ENCODE measurements at places on chromosomes 3 and 15.

DNA sequence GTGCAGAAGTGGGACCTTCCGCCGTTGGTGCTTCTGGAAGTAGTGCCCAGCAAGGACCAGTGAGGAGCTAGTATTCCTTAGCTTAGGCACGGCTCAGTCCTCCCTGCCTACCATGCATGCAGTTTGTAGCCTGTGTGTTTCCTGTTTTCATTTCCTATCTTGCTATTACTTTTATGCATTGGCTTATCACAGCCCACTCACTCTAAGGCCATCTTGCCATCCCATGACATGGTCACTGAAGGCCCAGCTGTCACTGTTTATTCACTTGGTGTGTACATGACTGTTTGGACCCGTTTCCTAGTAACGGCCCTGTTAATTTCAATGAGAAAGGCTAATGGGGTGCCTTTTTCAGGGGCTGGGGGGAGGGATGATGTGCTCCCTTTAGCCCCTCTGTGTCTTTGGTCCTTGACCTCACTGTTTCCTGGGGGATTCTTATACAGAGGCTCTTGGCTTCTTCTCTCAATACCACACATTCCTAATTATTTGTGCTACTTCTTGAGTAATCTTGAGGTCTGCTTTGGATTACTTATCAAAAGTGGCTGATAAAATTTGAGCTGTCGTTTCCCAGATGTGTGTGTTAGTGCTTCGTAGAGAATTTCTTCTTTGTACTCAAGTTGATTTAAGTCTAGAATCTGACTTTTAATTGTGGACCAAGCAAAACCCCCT is 24.5 kb upstream of the TRAK1 start:
- no peak for DNase-seq

GRCh38 chr3:89957451-89957850 is 850.0 kb downstream of the EPHA3 start:
- no peak for DNase-seq

GRCh38 chr3:37580237-37580636 is 281.4 kb upstream of the CTDSPL start:
- no peak for DNase-seq

- DNase-seq: no peak
Observed at GRCh38 chr3:47849699-47850563, 47.0 kb downstream of the DHX30 start.

DNA sequence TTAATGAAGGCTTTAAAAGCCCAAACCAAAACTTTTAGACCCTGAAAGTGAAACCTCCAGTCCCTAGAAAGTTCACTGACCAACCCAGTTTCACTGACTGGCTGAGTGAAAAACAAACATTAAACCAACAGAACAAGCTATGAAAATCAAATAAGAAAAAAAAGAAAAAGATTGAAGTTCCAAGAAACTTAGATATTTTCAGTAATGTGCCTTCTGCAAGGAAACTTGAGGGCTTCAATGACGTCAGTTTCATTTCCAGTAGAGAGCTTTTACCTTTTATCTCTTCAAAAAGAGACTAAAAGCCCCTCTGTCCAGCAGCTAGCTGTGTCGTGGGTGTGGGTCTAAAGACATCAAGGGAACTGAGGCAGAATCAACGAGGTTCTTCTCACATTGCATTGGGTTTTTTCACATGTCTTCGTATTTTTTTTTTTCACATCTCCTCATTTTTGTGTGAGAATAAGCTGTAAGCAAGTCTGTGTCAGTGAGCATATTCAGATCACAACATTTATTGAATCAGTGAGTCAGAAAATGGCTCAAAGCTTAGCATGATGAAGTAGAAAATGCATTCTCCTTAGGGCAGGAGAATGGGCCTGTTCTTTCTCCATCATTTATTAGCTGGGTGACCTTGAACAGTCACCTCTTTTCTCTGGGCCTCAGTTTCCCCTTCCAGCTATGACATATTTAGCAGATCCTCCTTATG is 54.8 kb upstream of the BCL6 start:
- DNase-seq: peak; percentile 64

GRCh38 chr15:29433507-29434248 is 164.1 kb upstream of the NSMCE3 start:
- no peak for DNase-seq

DNA sequence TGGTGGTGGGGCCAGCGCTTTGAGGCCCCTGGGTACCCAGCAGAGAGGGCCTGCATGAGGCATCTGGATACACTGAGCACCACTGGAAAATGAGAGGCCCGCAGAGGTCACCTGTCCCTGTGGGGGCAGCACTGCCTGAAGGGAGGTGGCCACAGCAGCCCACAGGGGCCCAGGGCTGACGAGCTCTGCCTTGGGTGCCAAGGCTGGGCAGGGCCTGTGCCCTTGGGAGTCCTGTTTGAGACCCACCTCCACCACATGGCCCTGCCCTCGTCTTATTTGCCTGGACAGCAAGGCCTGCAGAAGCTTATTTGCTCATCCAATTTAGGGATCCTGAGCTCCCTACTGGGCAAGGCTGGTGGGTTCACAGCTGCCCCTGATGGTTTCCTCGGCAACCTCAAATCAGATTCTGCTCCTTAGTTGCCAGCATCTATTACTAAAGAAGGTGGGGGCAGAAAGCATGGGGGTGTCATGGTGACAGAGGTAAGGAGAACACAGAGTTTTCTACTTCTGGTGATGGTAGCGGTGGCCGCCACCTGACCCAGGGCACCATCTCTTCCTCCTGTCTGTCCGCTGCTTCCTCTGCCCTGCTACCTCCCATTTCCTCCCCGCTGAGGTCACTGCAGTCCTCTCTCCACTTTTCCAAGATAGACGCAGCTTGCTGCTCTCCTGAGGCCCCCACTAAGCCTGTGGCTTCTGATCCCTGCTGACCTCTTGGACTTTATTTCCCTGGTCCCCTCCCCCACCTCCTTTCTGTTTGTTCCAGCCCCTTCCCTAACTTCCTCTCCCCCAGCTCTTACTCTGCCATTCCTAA is 62.9 kb downstream of the HMCES start:
- no peak for DNase-seq
